Activated CD8-positive, alpha-beta T cell treated with anti-CD3 and anti-CD28 coated beads, Interleukin-2, amount 10 ng/mL, durations not matched to agents 7 days and 5 days (primary cell): ENCODE measurements at places on chromosomes 12 and 14.

GRCh38 chr14:69038455-69039287 lies 59.6 kb upstream of the ACTN1 start:
- no peak for DNase-seq

DNA sequence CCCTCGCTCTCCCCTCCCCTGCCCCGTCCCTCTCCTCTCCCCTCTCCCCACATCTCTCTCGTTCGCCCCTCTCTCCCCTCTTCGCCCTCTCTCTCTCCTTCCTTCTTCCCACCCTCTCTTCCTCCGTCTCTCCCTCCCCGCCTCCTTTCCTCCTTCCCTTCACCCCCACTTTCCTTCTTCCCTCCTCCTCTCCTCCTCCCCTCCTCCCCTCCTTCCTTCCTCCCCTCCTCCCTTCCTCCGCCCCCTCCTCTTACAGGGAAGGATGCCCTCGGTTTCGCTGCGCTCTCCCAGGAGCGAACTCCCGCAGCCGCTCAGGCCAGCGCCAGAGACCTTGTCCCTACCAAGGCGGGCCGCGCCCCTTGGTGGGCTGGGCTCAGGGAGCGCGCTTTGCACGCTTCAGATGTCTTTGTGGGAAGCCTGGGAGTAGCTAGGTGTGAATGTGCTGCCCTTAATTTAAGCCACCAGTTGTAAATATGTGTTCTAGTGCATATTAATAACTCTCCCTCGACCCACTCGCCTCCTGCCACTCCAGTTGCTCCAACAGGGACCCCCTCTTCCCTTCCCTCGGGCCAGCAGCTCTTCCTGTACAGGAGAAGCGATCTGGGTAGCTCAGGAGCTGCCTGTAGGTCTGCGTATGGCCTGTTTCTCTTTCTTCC lies 13.3 kb upstream of the MAP3K9 start:
- no peak for DNase-seq

- no peak for DNase-seq
These were observed 5.3 kb downstream of the GYS2 start for GRCh38 chr12:21599143-21599999.

DNA sequence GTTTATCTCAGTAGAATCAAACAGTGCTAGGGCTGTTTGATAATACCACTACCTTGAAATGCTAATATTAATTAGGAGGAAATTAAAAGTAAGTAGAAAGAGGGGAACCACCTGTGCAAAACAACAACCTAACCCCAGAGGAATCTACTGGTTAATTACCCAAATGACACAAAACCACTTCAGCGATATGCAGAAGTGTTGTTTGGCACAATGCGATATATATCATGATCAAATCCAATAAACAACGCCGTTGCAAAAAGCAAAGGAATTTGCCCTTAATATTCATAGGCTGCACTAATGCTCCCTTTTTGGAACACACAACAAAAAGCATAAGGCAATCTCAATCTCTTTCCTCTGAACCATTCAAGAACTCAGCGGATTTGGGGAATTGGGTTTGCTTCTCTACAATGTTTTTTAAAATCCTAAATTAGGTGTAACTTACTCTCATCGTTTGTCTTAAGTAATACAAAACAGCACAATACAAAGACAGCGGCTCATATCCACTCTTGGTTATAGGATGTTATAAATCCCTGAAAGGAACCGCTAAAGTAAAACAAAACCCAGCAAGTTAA lies 1.5 kb downstream of the MAP4K5 start:
- DNase-seq, result no peak

- no peak for DNase-seq
These were observed 276.4 kb upstream of the SFSWAP start for GRCh38 chr12:131434208-131435125.

DNA sequence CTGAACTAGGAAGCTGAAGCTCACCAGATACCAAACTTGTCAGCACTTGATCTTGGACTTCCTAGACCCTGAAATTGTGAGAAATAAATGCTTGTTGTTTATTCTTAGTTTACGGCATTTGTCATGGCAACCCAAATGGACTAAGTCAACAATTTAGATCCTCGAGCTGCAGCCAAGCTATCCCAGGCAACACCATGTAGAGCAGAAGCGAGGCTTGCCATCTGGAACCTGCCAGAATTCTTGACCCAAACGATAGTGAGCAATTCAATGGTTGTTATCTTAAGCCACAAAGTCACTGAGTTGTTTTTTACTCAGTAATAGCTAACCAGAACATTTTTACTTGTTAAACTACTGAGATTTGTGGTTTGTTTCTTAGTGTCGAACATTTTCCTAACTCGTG lies 458.5 kb upstream of the FLRT2 start:
- DNase-seq, result no peak

DNA sequence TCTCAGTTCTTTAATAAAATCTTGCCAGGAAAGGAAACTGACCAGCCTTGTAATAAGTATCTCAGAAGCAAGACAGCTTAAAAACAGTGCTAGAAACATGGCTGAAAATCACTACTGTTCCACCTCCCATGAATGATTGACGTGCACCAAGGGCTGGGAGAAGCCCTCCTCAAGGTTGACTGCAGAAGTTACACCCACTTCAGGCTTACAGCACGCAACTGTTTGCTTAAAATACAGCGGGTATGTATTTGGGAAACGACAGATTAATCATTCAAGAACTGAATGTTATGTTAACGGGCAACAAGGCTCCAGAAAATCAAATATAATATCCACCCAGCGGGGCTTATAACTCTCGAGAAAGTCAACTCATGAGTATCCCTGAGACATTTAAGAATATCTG lies 22.1 kb downstream of the PRKD1 start:
- DNase-seq, result no peak

- no peak for DNase-seq
These were observed 164.1 kb downstream of the SRGAP1 start for GRCh38 chr12:64008596-64008995.
